Inflammatory macrophage treated with lipopolysaccharide for 1 hour (primary cell): ENCODE measurements at places on chromosomes 7 and 10.

DNA sequence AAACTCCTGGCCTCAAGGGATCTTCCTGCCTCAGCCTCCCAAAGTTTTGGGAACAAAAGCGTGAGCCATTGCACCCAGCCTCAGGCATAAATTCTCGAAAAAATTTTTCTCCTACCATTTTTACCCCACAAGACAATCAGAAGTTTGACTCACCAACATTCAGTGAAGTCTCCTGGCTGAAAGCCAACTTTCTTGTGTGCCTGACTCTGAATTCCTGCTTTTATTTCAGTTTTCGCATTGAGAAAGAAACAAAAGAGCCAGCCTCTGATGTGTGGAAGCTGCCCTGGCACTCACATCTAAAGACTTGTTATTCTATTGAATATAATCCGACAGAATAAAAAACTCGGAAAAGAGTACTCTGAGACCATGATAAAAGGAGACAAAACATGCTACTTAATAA lies 402.9 kb downstream of the MAGI2 start:
- DNase-seq: no peak

DNA sequence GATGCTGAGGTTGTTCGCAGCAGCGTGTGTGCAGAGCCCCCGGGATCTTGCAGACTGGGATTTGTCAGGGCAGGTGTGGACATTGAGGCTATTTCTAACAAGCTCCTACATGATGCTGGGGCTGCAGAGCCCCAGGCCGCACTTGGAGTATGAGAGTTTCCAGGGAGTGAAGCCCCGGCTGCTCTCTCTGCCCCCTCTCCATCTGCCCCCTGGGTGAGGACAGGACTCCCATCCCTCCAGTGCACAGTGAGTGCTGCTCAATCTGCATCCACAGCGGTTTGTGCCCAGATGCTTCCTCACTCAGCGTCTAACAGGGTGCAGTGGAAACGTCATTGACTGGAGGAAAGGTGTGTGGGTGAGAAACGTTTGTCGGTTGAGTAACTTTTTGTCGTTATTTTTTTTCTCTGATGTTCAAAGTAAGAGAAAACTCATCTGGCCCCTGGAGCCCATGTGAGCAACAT lies 25.3 kb downstream of the IL2RA start:
- no peak for DNase-seq

- no peak for DNase-seq
These were observed 28.5 kb downstream of the ZMIZ1 start for GRCh38 chr10:79097021-79097872.

DNA sequence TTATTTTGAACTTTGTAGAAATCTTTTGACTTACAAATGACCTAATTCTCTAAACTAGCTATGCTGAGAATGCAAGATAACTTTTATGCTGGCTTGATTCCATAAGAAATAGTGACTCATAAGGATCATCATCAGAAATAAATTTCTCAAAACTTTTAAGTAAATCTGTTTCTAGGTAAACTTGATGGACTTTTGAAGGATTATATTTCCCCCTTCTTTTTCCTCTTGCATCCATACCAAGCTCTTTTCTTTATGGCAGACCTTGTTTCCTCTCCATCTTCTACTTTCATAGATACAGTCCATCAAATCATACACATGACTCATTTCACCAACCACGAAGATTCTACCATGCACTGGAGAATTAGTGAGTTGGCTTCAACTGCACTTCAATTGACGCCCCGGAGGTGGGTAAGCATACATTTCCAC lies 336.3 kb downstream of the KCNMA1 start:
- no peak for DNase-seq

DNA sequence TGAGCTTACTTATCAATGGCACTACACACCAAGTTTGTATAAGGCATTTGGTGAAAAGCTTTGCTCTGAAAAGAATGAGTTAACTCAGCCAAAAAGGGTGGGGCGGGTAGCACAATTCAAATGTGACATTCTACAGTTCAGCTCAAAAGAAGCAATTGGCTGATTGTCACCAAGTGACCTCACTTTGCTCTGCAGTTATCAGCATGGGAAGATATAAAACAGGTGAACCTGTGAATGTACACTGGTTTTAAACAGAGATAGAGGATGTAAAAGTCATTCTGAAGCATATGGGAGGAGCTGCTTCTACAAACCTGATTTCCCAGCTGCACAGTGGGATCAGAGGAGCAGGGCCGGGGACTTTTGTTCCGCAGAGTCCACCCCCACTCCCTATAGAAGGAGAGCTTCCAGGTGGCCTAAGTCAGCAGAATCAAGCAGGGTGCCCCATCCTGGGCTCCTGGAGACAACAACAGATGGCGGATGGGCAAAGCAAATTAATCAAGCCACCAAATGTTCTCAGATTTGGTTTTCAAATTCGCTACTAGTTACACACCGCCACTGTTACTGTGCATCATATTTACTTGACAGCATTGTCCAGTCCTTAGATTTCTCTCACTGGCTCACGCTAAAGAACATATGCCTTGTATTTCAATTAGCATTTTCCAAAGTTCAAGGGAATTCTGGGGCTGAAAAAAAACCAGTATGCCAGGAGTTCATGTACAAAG lies 27.5 kb upstream of the NPVF start:
- no peak for DNase-seq

DNA sequence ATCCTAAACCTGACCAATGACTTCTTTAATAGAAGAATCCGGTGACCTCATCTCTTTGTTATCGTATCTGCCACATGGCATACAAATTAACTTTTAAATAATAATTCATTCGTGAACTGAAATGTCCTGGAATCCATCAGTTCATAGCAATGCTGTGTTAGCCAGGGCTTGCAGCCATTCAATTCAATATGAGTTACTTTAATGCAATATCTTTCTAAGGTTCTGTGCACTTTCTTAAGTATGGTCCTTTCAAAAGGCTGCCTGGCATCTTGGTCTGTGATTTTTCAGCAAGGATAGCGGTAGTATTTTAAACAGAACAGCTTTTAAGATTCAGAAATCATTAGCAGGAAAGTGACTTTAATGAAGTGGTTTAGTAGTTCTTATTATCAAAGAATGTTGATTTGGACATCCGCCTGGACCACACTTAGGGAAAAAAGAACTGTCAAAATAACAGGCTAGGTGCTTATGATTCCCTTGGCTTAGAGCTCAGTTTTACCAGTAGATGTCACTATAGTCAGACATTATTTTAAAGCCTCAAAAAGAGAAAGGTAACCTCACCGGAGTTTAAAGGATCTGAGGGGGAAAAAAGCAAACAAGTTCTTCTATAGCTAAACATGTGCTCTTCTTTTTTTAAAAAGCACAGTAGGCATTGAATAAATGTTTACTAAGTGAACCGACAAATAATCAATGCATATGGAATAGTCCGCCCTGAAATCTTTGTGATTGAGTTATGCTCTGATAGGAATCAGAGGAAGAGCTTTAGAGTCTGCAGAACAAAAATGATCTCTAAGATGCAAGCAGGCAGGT lies 22.7 kb downstream of the SLC35G1 start:
- no peak for DNase-seq

- DNase-seq: no peak
These were observed 141.2 kb downstream of the ADAM22 start for GRCh38 chr7:88075216-88075615.

GRCh38 chr10:44016589-44017482 lies 368.1 kb downstream of the CXCL12 start:
- peak; percentile 50 for DNase-seq

- no peak for DNase-seq
These were observed 673.9 kb downstream of the PHTF2 start for GRCh38 chr7:78472519-78472918.

- no peak for DNase-seq
These were observed 8.5 kb downstream of the AKR1B1 start for GRCh38 chr7:134450294-134451000.

DNA sequence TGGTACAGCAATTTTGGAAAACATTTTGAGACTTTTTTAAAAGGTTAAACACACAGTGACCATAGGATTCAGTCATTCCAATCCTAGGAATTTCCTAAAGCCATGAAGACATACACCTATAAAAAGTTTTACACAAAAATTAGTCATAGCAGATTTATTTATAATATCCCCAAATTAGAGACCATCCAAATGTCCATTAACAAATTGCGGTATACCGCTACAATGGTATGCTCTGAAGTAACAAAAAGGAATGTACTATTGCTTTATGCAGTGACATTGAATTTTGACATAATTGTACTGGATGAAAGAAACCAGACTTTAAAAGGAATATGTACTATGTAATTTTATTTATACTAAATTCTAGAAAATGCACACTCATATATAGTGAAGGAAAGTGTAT lies 362.8 kb downstream of the HGF start:
- DNase-seq: no peak

- no peak for DNase-seq
These were observed 134.9 kb downstream of the CAMK1D start for GRCh38 chr10:12484002-12484918.

GRCh38 chr10:3126249-3126648 lies 46.3 kb downstream of the PITRM1 start:
- no peak for DNase-seq

- DNase-seq: no peak
These were observed 11.2 kb downstream of the UPF2 start for GRCh38 chr10:12031404-12031803.

DNA sequence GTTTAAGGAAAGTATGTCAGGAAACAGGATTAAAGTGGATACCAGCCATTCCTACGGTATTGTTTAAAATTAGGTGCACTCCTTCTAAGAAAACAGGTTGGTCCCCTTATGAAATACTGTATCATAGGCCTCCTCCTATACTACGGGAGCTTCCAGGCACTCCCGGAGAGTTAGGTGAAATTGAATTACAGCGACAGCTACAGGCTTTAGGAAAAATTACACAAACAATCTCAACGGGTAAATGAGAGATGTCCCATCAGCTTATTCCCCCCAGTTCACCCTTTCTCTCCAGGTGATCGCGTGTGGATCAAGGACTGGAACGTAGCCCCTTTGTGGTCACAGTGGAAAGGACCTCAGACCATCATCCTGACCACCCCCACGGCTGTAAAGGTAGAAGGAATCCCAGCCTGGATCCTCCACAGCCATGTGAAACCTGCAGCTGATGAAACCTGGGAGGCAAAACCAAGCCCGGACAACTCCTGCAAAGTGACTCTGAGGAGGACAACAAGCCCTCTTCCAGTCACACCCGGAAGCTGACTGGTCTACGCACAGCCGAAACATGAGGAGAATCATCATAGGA lies 25.1 kb upstream of the GHITM start:
- DNase-seq: no peak

DNA sequence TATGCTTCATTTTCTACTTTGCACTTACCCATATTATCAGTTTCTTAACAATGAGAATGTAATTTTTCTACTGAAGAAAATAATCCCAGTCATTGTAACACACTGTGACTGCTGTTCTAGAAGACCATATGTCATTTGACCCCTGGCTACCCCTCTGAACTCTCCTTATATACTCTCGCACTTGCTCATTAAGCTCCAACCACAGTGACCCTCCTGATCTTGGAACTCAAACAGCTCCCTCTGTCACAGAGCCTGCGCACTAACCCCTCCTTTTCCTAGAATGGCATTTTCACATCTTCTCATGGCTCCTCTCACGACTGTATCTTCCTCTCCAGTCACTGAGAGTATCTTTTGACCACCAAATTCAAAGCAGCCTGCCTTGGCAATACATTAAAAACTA lies 169.7 kb downstream of the CACNA2D1 start:
- no peak for DNase-seq

- no peak for DNase-seq
These were observed 18.4 kb upstream of the PDGFA start for GRCh38 chr7:537911-538634.

- no peak for DNase-seq
These were observed 44.1 kb downstream of the ANTXRL start for GRCh38 chr10:46330894-46331293.

GRCh38 chr10:129505500-129506075 lies 38.5 kb downstream of the MGMT start:
- no peak for DNase-seq

DNA sequence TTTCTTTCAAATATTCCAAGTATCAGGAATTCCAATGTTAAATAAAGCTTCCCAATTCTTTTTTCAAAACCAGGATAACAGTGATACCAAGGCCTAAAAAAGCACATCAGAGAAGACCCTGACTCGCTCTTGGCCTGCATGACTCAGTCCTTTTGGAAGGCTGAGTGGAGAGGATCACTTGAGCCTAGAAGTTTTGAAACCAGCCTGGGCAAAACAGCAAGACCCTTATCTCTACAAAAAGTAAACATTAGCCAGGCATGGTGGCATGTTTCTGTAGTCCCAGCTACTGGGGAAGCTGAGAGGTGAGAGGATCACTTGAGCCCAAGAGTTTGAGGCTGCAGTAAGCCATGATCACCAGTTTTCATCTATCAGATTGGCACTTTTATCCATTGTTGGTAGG lies 18.7 kb downstream of the NFE2L3 start:
- DNase-seq: no peak

- no peak for DNase-seq
These were observed 52.3 kb upstream of the TMEM229A start for GRCh38 chr7:124085179-124085578.

GRCh38 chr10:30373596-30374327 lies 24.7 kb upstream of the MTPAP start:
- no peak for DNase-seq

DNA sequence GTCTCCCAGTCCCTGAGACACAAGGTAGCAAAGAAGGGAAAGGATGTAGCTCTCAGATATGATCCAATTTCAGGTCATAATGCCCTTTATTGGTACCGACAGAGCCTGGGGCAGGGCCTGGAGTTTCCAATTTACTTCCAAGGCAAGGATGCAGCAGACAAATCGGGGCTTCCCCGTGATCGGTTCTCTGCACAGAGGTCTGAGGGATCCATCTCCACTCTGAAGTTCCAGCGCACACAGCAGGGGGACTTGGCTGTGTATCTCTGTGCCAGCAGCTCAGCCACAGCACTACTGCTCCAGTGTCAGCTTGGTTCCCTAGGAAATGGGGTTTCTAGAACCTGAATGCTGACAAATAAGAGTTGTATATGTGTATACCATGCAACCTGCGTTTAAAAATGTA lies 74.6 kb upstream of the PRSS58 start:
- DNase-seq: no peak

DNA sequence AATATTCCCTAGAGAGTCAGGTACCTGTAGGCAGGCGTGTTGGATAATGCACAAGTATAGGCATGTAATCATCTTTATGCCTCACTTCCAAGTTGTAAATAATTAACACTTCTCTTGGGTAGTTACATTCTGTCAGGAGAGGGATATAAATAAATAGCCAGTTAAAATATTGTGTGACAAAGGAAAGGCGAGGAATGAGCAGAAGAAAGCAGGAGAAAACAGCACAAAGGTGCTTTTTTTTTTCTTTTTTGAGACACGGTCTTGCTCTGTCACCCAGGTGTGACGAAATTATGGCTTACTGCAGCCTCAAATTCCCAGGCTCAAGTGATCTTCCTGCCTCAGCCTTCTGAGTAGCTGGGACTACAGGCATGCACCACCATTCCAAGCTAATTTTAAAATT lies 99.2 kb upstream of the LYZL2 start:
- DNase-seq: no peak

GRCh38 chr10:132111871-132112341 lies 46.2 kb downstream of the JAKMIP3 start:
- no peak for DNase-seq

- DNase-seq: no peak
These were observed 657.2 kb downstream of the INHBA start for GRCh38 chr7:41045556-41046123.
